ENCODE measurements at places on chromosomes 12 and 14. TPM values are rescaled to one million over a fixed set of nuclear protein-coding genes. Genes with fewer than 3 reads are reported as not detected.

SLC2A14 gene
- not detected for total RNA-seq

DBX2 gene
- total RNA-seq, result not detected

SYCP3 gene
- total RNA-seq, result under 0.01 TPM

CTSG gene
- total RNA-seq, result not detected

BIN2 gene
- total RNA-seq, result not detected

GARIN6 gene
- not detected for total RNA-seq

COQ10A gene
- total RNA-seq, result 7.3 TPM

C12orf54 gene
- total RNA-seq, result not detected

PIWIL1 gene
- total RNA-seq, result not detected

AVPR1A gene
- not detected for total RNA-seq

ACSS3 gene
- not detected for total RNA-seq

ANKRD33 gene
- 0.20 TPM for total RNA-seq

OTX2 gene
- not detected for total RNA-seq

PTPRB gene
- total RNA-seq, result 98.7 TPM

ZFHX2 gene
- 0.49 TPM for total RNA-seq

TCTN2 gene
- 7.9 TPM for total RNA-seq

PTPN21 gene
- 4.7 TPM for total RNA-seq

SDSL gene
- 10.3 TPM for total RNA-seq

C12orf56 gene
- under 0.01 TPM for total RNA-seq

ST8SIA1 gene
- total RNA-seq, result 0.07 TPM

DHH gene
- 18.8 TPM for total RNA-seq

C14orf132 gene
- 2.6 TPM for total RNA-seq

DACT1 gene
- total RNA-seq, result 0.40 TPM

RNASE4 gene
- total RNA-seq, result 4.2 TPM

DUSP6 gene
- 209 TPM for total RNA-seq

GZMB gene
- total RNA-seq, result not detected

MAP1LC3B2 gene
- 1.7 TPM for total RNA-seq

MARK3 gene
- total RNA-seq, result 80.6 TPM

PMCH gene
- total RNA-seq, result 0.66 TPM

LRFN5 gene
- 0.14 TPM for total RNA-seq

ANKRD9 gene
- total RNA-seq, result 19.1 TPM

CLMN gene
- total RNA-seq, result 4.8 TPM

TESPA1 gene
- total RNA-seq, result not detected

SOCS4 gene
- 18.1 TPM for total RNA-seq

SLC2A13 gene
- 3.4 TPM for total RNA-seq

EGLN3 gene
- 0.21 TPM for total RNA-seq

NKX2-8 gene
- not detected for total RNA-seq

OR4E2 gene
- not detected for total RNA-seq

SOCS2 gene
- total RNA-seq, result 3.8 TPM

GLIPR1L1 gene
- total RNA-seq, result not detected

OR6C6 gene
- not detected for total RNA-seq

RILPL1 gene
- total RNA-seq, result 9.8 TPM

MGST1 gene
- 32.8 TPM for total RNA-seq

FSCB gene
- not detected for total RNA-seq

Data from pulmonary artery endothelial cell (primary cell).